ENCODE measurements at places on chromosomes 5 and 9.

DNA sequence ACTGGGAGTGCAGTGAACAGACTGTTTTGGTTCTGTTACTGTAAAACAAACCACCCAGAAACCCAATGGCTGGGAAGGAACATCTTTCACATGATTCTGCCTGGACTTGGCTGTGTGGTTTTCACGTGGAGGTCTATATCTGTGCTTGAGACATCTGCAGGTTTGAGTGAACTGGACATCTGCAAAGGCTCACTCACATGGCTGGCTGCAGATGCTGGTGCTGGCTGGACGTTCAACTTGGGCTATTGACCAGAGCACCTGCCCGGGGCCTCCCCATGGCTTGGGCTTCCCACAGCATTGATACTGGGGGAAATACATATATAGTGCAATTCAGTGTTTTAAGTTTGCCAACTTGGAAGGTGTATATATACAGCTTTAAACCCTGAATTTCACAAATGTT lies 6.8 kb downstream of the CTSL start:
- no peak for DNase-seq

GRCh38 chr9:11758016-11758415 lies 935.2 kb upstream of the TYRP1 start:
- DNase-seq = no peak

DNA sequence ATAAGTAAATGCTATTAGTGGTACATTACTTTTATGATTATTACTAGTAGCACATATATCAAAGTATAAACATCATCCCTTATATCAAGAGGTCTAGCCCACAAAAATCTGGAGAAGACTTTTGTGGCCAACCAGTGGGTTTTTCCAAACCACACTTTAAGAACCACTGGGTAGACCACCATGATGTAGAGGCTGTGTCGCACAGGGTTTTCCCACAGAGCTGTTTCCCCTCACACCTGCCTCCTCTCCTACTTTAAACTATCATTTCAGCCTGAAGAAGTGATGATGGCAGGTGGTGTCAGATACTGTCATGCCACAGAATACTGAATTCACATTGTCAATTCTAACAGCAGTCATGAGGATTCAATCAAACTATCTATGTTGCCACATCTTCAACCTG lies 109.2 kb downstream of the FBXW11 start:
- no peak for DNase-seq

- DNase-seq = no peak
Observed at GRCh38 chr5:162683284-162683683, 615.7 kb downstream of the GABRG2 start.

DNA sequence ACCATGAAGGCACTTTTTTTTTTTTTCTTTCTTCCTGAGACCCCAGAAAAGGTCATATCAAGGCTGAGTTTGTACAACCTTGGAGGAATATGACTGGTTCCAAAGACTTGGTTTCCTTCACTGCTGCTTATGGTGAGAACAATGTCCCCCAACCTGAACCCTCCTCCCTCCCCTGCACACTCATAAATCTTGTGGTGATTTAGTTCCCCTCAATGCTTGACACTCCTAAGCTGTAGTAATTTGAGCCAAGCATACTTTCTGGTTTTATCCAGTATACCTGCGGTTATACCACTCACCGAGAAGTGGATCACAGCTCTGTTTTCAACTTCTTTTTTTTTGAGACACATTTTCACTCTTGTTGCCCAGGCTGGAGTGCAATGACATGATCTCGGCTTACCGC lies 149.9 kb upstream of the KLF4 start:
- no peak for DNase-seq

DNA sequence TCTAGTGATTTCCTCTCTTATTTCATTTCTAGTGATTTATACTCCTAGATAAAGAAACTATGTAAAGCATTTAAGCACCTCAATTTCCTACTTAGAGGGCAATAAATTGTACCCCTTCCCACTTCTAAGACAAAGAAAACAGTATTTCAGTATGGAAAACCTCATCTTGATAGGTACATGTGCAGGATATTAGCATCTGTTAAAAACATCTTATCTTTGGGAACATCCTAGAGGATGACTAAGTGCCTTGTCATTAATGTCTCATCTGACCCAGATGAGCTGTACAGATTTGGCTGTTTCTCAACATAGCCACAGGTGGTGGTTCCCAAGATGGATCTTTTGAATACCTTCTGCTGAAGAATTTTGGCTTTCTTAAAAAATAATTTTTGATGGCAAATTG lies 5.7 kb downstream of the MEGF10 start:
- no peak for DNase-seq

DNA sequence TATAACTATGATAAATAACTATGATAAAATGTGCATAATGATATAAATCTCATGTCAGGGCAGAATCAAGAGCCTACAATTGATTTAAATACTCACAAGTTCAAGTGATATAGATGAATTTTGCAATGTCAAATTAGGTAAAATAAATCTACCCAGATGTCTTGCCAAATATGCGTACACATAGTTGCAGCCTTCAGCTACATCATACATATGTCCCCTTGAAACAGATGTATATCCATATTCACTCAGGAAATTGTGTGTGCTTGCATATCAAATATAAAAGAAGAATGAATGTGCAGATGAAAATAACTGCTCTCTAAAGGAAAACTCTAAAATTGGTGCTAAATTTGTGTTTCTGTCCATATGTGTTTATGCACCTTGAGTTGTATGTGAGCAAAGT lies 130.7 kb downstream of the CDH12 start:
- DNase-seq = no peak

GRCh38 chr5:145479857-145480256 lies 355.3 kb downstream of the PRELID2 start:
- DNase-seq = no peak

- DNase-seq = no peak
Observed at GRCh38 chr9:73151653-73152542, at the start of gene ANXA1. ANXA1 (plus strand) TSS chr9:73151865; CDS start chr9:73158536, 6,671 bp downstream.

DNA sequence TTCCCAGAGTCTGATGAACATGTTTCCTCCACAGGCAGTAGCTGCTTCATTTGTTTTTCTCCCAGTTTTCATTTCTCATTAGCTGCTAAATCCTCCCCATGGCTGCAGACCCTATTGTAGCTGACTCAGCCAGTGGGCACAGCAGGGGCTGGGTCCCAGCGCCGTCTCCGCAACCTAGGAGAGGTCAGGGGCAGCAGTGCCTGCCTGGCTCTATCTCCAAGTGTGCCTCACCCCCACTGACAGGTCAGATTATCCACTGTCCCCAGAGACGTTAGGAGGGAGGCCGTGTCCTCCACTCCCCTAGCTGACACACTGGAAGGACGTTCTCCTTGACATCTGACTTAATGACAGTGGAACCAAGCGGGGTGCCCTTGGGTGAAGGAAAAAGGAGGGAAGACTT lies 31.1 kb downstream of the KCNIP1 start:
- no peak for DNase-seq

DNA sequence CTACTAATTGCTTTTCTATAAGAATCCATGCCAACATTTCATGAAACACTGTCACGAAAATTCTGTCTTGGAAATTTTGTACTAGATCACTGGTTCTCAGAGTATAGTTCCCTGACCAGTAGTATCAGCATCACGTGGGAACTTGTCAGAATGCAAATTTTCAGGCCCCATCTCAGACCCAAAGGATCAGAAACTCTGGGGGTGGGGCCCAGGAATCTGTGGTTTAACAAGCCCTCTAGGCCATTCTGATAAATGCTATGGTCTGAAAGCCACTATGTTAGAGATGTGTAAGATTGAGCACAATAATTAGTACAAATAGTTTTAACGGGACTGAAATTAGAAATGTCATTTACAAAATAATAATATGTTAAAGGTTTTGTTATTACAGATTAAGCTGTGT lies 615.7 kb upstream of the ARRDC3 start:
- no peak for DNase-seq

GRCh38 chr5:17966640-17967402 lies 332.6 kb downstream of the TAF11L14 start:
- DNase-seq = no peak

DNA sequence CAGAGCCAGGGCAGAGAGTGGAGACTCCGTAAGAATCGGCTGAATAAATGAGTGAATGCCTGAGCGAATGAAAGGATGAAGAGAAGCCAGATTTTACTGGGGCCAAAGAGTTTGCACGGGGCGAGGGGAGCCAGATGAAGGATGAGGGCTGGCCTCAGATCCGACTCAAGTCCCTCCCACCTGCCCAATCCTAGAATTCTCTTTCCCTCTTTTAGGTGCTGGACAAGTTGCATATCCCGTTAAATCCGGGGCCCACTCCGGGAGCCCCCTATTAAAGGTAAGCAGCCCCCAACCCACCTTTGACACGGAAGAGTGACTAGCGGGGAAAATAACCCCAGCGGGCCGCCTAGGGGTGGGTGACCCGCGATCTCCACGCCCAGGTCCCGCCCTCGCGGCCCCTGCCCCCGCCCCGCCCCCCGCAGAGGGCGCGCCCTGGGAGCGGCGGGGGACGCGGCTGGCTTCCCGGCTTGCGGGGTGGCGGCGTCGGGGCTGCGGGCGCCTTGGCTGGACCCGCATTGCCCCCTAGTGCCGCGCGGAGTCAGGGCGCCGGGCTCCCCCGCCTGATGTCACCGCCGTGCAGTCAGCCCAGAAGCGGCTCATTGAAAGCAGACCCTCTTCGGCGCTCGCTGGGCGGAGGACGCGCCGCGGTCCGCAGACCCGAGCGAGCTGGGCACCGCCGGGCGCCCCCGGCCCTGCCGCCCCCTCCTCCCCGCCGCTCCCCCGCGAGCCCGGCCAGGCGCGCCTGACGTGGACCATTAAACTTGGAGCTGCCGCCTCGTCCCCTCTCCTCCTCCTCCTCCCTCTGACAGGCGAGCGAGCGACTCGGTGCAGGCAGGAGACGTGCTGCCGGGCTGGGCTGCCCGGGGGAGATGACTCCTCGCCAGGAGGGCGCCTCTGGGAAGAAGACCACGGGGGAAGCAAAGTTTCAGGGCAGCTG lies at the start of gene ADRA1B:
Gene ADRA1B (plus strand): TSS at position 579 of the 937 bp plus-strand sequence. CDS start 424 bp downstream, outside the sequence.
- peak; percentile 84 for DNase-seq

GRCh38 chr5:69512740-69513260 lies 20.2 kb downstream of the OCLN start:
- no peak for DNase-seq

DNA sequence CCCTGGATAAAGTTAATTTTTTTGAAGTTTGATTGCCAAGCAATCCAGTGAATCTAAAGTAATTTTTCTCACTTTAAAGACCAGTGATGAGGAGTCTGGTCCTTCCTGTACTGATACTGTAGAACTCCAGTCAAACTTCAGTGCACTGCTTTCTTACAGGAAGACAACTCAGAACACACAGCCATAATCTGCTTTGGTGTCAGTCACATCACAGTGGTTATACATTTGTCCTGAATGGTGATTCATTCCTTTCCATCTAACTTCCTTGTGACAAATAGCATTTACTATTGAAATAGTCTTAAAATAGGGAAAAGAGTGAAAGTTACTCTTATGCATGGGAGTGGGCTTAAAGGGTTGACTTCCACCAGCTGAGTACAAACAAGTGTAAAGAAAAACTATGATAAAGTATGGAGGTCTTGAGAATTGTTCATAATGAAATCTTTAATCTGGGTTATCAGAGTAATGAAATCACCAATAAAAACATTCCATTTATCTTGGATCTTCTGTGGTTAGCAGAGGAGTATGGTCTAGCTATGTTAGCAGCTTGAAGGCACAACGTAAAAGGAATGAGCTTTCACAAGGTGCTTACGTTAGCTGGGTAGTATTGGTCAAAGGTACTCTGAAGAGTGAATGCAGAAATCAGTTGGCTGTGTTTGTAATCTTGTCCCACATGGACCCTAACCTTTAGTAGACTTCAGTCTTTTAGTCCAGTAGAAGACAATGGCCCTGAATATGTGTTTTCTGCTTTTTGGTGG lies 41.5 kb downstream of the DCP2 start:
- no peak for DNase-seq

All from ovary (tissue), 10 donors.